Myometrial cell (primary cell): ENCODE measurements at places on chromosomes 2 and 18. TPM values are rescaled to one million over a fixed set of nuclear protein-coding genes. Genes with fewer than 3 reads are reported as not detected.

NEB gene
- total RNA-seq = not detected in 2 replicates

RBM43 gene
- total RNA-seq = 5.2 and 9.2 TPM in 2 replicates

RIT2 gene
- not detected in 2 replicates for total RNA-seq

SAG gene
- total RNA-seq = not detected in 2 replicates

CCDC148 gene
- total RNA-seq = 0.71 TPM in 1 of 2 replicates, not detected in the other

NR4A2 gene
- 0.18 and 0.29 TPM in 2 replicates for total RNA-seq

TNFRSF11A gene
- total RNA-seq = not detected in 2 replicates

C1QL2 gene
- total RNA-seq = not detected in 2 replicates

TEX44 gene
- total RNA-seq = not detected in 2 replicates

ABCG8 gene
- total RNA-seq = not detected in 2 replicates

CNDP1 gene
- not detected in 2 replicates for total RNA-seq

COPS7B gene
- 21.8 and 26.8 TPM in 2 replicates for total RNA-seq
